ENCODE measurements at places on chromosomes 2 and 18. TPM values are rescaled to one million over a fixed set of nuclear protein-coding genes. Genes with fewer than 3 reads are reported as not detected.

GCC2 gene
- total RNA-seq: 64.6 TPM

ASB18 gene
- total RNA-seq: not detected

FIGN gene
- 27.8 TPM for total RNA-seq

ERMN gene
- total RNA-seq: 0.51 TPM

DYNAP gene
- not detected for total RNA-seq

SYT4 gene
- not detected for total RNA-seq

- H3K27me3 ChIP-seq: no peaks in the 10 kb centered on the region
- no peaks in the 10 kb centered on the region for H3K36me3 ChIP-seq
- H3K4me1 ChIP-seq: no peaks in the 10 kb centered on the region
- no peak for DNase-seq
- H3K27ac ChIP-seq: no peak overlapping the region
Observed at GRCh38 chr2:128585706-128586105, 267.0 kb upstream of the HS6ST1 start.

GRCh38 chr2:130922417-130922816 is 85.7 kb downstream of the ARHGEF4 start:
- no peak overlapping the region for H3K4me3 ChIP-seq
- no peak overlapping the region for H3K27ac ChIP-seq
- DNase-seq: no peak
- H3K36me3 ChIP-seq: no peaks in the 10 kb centered on the region
- H3K27me3 ChIP-seq: no peaks in the 10 kb centered on the region
- H3K4me1 ChIP-seq: no peaks in the 10 kb centered on the region

DNA sequence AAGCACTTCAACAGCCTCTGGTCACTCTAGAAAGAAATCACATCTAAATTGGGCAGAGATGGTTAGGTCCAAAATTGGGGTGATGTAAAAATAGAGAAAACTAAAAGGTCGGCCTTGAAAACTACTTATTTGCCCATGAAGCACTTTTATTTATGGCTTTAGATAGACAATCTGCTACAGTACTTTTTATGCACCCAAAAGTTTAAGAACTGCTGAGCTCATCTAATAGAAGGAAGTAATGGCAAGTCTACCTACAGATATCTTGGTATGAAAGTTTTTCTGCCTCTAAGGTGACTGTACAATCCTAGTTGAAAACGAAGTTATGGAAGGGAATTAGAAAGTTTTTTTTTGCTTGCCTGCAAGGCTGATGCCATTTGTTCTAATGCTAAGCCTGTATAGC is 46.2 kb downstream of the SPHKAP start:
- no peak overlapping the region for H3K27ac ChIP-seq
- H3K27me3 ChIP-seq: no peaks in the 10 kb centered on the region
- H3K4me1 ChIP-seq: no peaks in the 10 kb centered on the region
- no peaks in the 10 kb centered on the region for H3K36me3 ChIP-seq
- H3K4me3 ChIP-seq: no peak overlapping the region
- DNase-seq: no peak
